ENCODE measurements at places on chromosomes 16 and 17.
A peak's percentile ranks its signal among the peaks of the same experiment; 100 is the strongest.

- DNase-seq, result no peak
These were observed 74.5 kb downstream of the SEC14L1 start for GRCh38 chr17:77215281-77215680.

GRCh38 chr16:16143931-16144330 is 79.4 kb downstream of the ABCC6 start:
- no peak for DNase-seq

- DNase-seq, result no peak
These were observed 33.4 kb upstream of the SLC38A10 start for GRCh38 chr17:81328489-81328888.

- no peak for DNase-seq
These were observed 816.2 kb upstream of the SOX9 start for GRCh38 chr17:71304498-71305158.

DNA sequence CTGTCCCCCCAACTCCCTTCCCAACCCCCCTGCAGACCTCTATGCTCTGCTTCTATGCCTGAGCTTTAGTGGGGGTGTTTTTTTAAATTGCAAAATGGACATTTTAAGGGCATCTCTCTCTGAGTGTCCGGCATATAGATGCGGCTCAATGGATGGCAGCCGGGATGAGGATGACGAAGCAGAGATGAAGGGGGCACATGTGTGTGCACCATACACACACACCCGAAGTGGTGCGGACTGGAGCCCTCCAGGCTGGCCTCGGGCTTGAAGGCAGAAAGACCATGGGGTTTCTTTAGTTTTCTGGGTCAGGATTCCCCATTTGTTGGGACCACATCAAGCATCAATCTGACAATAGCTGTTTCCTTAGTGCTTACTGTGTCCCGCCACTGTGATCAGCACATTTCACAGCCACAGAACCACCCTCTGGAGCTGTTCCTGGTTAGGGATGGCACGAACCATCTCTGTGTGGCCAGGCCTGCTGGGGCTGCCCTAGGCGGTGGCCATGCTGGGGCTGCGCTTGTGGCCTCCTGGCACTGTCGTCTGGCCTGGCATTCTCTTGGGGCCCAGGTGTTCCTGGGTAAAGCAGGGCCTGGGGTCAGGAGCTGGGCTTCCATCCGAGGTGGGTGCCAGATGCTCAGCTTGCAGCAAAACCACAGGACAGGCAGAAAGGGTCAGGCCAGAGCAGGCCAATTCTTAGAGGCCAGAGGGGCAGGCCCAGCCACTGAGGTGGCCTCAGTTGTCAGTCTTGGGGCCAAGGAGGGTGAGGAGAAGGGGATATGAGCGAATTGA is 49.9 kb downstream of the NT5M start:
- no peak for DNase-seq

- DNase-seq, result peak; percentile 38
These were observed 5.0 kb downstream of the UBALD2 start for GRCh38 chr17:76270127-76270592.

- no peak for DNase-seq
These were observed 78.4 kb downstream of the ZNF778 start for GRCh38 chr16:89295915-89296314.

DNA sequence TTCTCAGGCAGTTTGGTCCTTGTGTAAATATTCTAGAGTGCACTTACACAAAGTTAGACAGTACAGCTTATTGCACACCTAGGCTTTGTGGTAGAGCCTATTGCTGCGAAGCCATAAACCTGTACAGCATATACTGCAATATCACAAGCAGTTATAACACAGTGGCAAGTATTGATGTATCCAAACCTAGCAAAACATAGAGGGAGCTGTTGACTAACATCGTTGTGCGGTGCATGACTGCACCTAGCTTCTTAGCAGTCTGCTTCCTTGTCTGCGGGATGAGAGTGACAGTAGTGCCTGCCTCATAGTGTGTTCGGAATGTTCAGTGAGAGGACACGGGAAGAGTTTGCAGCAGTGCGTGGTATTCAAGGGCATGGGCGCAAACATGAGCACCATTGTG is 78.9 kb downstream of the MPRIP start:
- DNase-seq, result no peak

GRCh38 chr17:81395600-81396277 is 482 bp downstream of the BAHCC1 start:
- DNase-seq, result no peak

- peak; percentile 62 for DNase-seq
These were observed at the start of gene CACNA1H for GRCh38 chr16:1152651-1153259. TSS of gene CACNA1H (plus strand) at chr16:1153106. CDS start at chr16:1153738, 632 bp downstream.

- no peak for DNase-seq
These were observed 16.1 kb downstream of the STAT3 start for GRCh38 chr17:42372142-42372541.

GRCh38 chr16:12271006-12271405 is 294.5 kb downstream of the SNX29 start:
- no peak for DNase-seq

DNA sequence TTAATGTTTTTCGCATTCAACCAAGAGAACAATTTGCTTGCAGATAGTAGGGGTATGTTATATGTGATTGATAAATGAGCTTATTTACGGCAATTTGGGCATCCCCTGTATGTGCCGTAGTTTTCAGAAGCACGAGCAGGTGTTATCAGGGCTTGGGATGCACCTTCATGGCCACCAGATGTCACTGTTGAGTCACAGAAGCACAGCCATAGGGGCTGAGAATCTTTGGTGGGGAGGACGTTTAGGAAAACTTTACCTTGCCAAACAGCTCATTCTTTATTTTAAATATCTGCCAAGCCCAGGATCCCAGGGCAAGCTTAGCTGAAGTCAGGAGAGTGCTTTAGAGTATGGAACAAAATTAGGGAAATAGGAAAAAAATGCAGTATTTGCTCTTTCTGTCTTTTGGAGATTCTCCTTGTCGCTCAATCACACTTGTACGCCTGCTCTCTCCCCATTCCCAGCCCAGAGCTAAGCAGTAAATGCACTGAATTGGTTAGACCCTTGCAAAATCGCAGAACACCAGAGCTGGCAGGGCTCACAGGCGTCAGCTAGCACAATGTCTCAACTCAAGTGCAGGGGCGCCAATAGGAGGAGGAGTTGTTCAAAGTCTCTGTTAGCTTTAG is 93.6 kb upstream of the MPHOSPH6 start:
- DNase-seq, result peak; percentile 56

GRCh38 chr17:77735566-77736198 is 222.8 kb upstream of the TNRC6C start:
- no peak for DNase-seq

DNA sequence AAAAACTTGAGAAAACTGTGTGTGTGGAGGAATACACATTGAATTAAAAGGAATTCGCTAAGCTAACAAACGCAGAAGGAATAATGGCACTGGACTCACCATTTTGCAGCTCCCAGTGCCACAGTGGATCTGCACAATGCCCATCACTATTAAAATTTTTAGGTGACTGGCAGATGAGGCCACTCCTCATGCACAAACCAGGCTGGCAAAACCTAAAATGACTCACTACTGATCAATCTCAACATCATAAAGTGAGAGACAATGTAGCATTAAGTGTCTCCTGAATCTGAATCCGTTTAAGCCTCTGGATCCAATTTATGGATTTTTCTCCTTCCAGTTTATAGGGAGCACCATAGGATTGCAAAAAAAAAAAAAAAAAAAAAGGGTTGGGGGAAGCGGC is 20.6 kb downstream of the MYH10 start:
- no peak for DNase-seq

- DNase-seq, result no peak
These were observed 28.7 kb upstream of the DDX52 start for GRCh38 chr17:37671824-37672547.

- DNase-seq, result no peak
These were observed 184.3 kb upstream of the TNRC6C start for GRCh38 chr17:77774182-77774581.

DNA sequence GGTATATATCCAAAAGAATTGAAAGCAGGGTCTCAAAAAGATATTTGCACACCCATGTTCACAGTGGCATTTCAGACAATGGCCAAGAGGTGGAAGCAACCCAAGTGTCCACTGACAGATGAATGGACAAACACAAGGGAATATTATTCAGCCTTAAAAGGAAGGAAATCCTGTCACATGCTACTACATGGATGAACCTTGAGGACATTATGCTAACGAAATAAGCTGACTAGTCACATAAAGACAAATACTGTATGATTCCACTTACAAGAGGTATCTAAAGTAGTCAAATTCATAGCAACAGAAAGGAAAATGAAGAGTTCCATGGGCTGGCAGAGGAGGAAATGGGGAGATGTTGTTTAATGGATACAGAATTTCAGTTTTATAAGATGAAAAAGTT is 41.4 kb downstream of the TEX2 start:
- no peak for DNase-seq

DNA sequence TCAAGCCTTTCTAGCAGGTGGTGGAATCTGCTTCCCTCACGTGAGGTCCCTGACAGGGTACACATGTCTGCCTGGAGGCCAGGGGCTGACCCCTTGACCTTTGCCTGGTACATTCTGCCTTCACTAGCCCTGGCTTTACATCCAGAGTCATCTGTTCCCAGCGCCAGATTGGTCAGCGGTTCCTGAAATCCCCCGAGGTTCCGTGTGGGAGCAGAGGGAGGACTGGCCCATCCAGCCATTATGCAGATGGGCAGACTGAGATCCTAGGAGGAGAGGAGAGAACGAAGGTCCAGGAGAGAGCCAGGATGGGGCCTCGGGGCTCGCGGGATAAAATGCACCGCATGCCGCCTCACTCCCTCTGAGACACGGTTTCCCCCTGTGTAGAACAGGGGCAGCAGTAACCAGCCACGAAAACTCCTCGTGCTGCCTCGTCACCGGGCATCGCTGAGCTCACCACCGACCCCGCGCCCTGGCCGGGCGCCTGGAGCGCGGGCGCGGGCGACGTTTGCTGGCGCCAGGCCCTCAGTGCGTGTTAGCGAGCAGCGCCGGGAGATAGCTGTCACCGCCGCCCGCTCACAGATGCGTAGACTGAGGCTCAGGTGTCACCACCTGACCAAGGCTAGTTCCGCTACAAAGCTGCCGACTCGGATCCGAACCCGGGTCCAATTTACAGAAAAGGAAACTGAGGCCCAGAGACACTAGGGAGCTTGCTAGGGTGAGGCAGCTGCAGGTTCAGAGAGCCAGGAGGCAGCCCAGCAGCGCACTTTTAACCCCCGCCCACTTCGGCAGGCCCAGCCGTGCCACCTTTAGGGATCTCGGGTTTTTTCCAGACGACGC is 811 bp upstream of the MAP2K3 start:
- no peak for DNase-seq

DNA sequence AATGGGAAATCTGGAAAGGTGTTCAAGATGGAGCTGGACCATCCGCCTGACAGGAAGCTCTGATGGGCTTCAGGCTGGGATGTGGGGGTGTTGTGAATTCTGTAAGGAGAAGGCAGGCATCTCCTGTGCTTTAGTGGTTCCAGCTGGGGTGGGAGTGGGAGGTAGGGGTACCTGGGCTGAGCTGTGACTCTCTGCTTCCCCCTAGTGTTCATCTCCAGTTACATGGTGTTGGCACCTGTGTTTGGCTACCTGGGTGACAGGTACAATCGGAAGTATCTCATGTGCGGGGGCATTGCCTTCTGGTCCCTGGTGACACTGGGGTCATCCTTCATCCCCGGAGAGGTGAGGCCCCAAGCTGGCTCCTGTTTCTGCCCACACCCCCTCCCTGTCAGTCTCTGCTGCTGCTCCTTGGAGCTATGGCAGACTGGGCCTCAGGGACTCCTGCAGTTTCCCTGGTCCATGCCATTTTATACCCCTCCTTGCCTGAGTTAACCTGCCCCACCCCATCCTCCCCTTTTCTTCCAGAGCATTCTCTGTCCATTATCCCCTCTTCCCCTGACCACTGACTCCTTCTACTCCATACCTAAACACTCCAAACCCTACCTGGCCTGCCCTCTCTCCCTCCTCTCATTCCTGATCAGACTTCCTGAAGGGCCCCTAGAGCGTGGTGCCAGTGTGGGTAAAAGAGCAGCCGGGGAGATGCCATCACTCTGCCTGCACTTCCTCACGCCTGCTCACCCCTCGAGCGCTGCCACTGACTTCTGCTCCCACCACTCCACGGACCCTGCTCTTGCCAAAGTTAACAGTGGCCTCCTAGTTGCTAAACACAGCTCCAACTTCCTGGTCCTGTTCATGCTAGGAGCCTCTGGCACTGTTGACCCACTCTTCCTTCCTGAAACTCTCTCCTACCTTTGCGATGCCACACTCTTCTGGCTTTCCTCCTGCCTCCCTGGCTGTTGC is 3.4 kb downstream of the SPNS1 start:
- DNase-seq, result peak; percentile 33

DNA sequence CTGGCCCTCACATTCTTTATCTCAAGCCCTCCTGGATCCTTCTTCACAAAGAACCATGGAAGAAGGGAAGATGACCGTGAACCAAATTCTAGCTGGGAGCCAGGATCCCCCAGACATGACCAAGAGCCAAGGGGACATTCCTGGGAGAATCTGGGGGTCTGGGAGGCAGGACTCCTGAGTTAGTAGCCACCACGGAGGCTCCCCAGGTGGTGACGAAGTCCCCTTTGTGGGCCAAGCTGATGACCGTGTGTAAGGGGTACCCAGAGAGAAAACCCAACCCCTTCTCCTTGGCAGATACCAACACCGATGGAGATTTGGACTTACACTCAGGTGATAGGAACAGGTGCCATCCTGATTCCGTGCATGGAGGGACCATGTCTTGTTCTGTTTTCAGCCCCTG is 6.8 kb upstream of the GFAP start:
- peak; percentile 6 for DNase-seq

DNA sequence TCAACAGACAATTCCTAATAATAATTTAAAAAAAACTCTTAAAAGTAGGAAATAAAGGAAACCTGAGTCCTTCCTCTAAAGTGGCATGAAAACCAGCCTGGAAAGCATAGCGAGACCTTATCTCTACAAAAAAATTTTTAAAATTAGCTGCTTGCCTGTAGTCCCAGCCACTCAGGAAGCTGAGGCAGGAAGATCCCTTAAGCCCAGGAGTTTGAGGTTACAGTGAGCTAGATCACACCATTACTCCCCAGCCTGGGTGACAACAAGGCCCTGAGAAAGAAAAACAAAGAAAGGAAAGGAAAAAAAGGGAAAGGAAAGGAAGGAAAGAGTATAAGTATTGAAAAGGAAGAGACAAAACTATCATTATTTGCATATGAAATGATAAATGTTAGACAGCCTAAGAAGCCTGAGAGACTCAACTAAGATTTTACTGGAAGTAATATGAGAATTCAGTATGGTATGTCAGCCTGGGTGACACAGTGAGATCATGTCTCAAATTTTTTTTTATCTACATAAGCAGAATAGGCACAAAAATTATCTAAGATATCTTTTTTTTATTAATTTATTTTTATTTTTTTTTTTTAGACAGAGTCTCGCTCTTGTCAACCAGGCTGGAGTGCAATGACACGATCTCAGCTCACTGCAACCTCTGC is 113.0 kb downstream of the GOSR1 start:
- DNase-seq, result no peak

- no peak for DNase-seq
These were observed 2.9 kb downstream of the FADS6 start for GRCh38 chr17:74890554-74890953.
